GM20000 (cell line): ENCODE measurements at places on chromosomes 5 and 9.

DNA sequence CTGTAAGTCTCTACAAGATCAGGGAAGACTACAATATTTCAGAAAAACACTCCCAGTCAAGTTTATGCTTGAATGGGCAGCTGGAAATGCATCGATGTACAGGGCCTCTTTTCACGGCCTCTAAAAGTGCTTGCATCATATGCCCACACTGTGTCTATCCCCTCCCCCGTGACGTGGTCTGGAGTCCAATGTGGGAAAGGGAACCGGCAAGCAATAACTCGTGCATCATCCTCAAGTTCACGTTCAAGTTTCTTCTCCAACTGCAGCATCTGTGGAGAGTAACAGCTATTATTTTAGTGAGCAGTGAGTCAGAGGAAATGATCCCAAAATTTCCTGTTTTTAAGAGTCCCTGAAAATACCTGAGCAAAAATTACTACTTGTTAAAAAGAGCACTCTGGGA, 22.3 kb downstream of the ATPSCKMT start:
- no peak for DNase-seq

- no peak for DNase-seq
Observed at GRCh38 chr5:122901346-122901745, 55.9 kb downstream of the SNX24 start.

DNA sequence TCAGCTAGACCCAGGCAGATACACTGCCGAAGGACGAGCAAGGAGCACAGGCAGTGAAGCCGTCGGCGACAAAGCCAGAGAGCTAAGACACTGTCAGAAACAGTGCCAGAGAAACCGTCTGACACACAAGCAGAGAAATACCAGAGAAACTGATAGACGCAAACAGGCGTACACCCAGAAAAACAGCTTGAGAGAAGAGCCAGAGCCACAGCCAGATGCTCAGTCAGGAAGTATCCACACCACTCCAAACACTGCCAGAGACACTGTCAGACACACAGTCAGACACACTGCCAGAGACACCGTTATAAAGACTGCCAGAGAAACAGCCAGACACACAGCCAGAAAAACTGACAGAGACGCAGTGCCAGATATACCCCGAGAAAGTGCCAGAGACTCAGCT, 19.1 kb downstream of the CNTFR start:
- DNase-seq, result no peak

DNA sequence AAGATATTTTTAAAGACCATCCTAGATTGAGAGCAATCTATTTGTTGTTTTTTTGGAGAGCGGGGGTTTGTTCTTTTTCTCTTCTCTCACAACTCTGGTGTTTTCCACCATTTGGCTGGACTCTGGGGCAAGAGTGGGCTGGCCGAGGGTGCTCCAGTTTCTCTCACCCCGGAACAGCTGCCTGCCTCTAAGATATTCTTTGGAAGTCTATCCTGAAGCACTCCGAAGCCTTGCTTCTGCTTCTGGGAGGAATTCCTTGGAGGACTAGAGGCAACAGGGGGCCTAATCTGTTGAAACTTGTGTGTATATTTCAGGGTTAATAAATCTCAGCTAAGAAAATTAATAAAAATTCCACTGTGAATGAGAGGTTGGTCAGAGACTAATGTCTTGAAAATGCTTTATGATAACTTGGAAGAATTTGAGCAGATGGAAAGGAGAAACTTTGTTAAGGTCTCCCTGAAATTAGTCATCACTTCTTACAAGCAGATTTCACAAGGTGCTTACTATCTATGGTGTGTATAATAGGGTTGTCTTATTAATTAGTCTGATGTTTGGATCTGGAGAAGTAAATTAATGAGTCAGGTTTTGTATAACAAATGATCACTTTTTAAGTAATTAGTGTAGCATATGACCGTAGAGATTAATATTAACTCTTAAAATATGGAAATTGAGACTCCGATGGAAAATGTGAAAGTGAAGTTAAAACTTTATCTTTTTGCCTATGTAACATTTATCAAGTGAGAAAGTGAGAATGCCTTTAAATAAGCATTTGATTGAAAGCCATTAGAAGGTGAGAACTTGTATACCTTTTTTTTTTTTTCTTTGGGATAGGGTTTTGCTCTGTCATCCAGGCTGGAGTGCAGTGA, 4.0 kb downstream of the MAN2A1 start:
- no peak for DNase-seq

- no peak for DNase-seq
Observed at GRCh38 chr5:115738830-115739229, 77.6 kb downstream of the CDO1 start.

DNA sequence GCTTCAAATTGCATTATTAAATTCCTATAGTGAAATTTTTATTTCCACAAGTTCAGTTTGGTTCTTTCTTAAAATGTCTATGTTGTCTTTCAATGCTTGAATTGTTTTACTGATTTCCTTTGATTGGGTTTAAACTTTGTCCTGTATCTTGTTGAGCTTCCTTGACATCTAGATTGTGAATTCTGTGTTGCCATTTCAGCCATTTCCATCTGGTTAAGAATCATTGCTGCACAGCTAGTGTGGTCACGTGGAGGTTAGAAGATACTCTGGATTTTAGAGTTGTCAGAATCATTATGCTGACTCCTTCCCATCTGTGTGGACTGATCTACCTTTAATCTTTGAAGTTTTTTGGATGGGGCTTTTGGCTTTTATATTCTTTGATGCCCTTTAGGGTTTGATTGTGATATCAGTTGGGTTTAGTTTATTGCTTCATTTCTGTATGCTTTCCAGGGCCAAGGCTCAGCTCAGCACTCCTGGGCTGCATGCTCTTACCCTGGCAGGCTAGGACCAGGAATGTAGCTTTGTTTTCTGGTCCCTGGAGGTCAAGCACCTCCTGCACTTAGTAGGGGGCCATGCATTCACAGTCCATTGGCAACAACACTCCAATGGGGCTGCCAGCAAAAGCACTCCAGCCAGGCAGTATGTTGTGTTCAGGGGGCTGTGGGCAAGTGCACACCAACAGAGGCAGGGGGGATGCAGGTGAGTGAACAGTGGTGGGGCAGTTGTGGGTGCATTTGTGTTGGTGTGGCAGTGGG, 141.4 kb downstream of the PRR16 start:
- no peak for DNase-seq

GRCh38 chr9:78325343-78325742, 28.4 kb downstream of the PSAT1 start:
- no peak for DNase-seq

DNA sequence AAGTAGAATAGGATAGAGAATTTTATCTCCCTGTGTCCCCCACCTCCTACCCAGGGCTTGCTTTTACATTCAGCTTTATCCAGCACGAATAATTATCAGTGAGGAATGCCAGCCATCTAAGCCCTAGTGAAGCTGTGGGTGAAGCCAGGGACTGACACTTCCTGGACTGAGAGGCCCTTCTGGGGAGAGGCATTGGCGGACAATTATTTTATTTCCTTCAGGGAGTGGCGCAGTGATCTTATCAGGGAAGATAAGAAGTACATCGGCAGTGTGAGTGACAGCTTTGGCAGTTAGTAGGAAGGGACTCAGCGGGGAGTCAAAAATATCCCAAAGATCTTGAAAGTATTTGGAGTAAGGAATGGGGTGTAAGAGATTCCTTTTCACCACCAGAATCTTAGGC, 34.9 kb upstream of the RPS23 start:
- no peak for DNase-seq

- no peak for DNase-seq
Observed at GRCh38 chr5:38996123-38996522, 78.1 kb downstream of the RICTOR start.

DNA sequence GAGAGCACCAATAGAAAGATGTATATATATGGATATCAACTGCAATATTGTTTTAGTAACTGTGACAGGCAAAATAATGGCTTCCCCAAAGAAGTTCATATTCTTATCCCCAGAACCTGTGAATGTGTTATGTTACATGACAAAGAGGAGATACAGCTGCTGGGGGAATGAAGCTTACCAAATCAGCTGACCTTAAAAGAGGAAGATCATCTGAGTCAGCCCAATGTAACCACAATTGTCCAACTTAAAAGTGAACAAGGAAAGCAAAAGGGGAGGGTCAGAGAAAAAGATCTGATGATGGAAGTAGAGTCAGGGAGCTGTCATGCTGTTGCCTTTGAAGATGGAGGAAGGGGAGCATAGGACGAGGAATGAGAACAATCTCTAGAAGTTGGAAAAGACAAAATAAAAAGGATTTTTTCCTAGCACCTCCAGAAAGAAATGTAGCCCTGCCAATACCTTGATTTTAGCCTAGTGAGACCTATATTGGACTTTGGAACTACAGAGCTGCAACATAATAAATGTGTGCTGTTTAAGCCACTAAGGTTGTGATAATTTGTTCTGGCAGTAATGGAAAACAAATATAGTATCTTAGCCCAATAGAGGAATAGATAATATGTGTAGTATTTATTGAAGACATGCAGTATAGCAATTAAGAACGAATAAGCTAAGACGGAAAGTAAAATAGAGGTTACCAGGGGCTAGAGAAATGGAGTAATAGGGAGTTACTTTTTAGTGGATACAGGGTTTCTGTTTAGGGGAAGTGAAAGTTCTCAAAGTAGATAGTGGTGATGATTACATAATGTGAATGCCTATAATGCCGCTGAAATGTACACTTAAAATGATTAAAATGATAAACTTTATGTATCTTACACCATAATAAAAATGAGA, 115.9 kb downstream of the PIK3R1 start:
- DNase-seq, result peak; percentile 45

DNA sequence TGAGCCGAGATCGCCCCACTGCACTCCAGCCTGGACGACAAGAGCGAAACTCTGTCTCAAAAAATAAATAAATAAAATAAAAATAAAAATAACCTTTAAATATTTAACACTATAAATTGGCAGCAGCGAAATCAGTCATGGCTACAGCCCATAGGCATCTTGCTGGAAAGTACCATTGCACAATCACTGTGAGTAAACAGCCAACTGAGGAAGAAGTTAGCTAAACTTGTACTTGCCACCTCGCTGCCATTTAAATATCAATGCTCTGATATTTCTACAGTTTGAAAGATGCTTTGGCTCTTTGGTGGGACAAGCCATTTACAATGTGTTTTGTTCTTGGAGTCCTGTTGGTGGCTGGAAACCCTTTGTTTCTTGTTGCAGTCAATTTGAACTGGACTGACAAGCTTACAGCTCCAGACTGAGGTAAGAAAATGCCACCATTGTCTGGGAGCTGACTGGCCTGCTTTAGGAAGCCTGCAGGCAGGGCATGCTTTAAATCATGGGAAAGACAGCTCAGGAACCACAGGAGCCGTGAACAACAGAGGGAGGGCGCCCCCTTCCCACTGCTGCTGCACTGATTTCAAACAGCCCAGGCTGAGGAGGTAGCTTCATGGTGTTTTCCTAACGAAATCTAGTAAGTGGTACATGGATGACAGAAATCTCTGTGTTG, 322.8 kb upstream of the RFX3 start:
- DNase-seq, result no peak

GRCh38 chr5:110031402-110032140, 341.8 kb downstream of the MAN2A1 start:
- no peak for DNase-seq

DNA sequence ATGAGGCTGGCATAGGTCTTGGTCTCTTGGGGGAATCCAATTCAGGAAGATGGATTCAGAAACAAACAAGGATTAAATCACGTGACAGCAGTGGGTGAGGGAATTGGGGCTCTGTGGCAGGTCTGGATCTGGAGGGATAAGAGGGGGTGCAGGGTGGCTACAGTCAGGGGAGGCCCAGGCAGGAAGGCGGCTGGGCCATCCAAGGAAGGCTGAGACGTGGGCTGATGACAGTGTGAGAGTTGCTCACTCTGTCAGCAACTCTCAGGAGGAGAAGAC, 65.8 kb upstream of the COL5A1 start:
- DNase-seq, result no peak

DNA sequence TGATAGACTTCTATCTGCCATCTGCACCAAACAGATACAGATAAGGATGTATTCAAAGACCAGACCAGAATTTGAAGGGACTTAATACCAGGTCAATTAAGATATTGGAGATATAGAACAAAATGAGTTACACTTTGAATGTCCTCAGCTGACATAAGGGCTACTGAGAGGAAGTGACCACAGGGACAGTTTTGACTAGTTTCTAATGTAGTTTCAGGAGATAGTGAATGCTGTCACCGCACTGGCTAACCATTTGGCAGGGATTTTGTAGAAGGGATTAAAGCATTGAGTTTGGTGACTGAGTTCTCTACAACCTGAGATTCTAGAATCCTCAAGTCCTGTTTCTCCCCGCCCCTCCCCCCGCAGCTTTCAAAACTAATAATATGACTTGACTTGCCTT, 22.7 kb downstream of the CCNH start:
- no peak for DNase-seq

GRCh38 chr9:114138552-114138971, 16.8 kb upstream of the COL27A1 start:
- DNase-seq, result no peak

GRCh38 chr5:6856653-6857052, 143.4 kb downstream of the TENT4A start:
- DNase-seq, result no peak

DNA sequence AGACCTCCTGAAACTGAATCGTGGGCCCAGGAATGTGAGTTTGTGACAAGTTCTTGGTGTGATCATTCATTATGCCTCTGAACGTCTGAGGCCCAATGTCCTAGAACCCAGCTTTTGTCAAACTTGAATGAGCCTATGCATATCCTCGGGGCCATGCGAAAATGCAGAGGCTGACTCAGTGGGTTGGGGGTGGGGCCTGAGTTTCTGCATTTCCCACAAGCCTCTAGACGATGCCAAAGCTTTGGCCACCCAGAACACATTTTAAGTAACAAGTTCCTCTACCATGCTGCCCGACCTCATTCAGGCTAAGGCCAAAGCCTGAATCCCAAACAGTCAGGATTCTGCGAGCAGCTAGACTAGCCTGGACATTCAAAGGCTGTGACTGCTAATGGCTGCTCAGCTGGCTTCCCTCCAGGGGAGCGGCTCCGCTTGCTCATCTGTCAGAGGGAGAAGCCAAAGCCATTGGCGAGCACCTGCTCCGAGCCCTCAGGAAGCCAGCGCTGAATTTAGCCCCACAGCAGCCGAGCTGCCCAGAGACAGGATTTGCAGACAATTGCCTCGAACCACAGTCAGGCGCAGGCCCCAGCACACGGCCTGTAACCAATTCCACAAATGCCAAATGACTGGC, 177.5 kb downstream of the ZDHHC21 start:
- no peak for DNase-seq

DNA sequence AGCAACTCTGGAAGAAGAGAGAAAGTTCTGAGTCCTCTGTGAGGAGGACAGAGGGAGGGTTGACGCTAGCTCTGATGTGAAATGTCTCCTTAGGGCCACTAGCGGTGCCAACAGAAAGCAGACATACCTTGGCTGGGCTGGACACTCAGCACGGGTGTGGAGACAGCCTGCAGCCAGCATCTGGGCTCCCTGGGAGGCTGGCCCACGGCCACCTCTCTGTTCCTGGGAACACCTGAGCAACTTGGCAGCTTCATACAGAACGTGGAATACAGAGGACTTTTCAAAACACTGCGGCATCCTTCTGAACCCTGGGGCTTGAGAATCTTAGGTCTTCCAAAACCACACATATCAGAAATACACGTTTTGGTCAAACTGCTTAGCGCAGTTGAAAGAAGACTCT, 269.1 kb downstream of the FSTL4 start:
- DNase-seq, result no peak

GRCh38 chr5:77398896-77399295, 93.2 kb downstream of the WDR41 start:
- DNase-seq, result no peak

GRCh38 chr9:108963459-108964143, 29.4 kb downstream of the ABITRAM start:
- DNase-seq, result no peak

GRCh38 chr5:154767576-154767975, 12.4 kb downstream of the LARP1 start:
- no peak for DNase-seq

- DNase-seq, result no peak
Observed at GRCh38 chr9:22483528-22484070, 37.0 kb downstream of the DMRTA1 start.
